ENCODE measurements at places on chromosomes 6 and 20. TPM values are rescaled to one million over a fixed set of nuclear protein-coding genes. Genes with fewer than 3 reads are reported as not detected.
A peak's percentile ranks its signal among the peaks of the same experiment; 100 is the strongest.

- ATAC-seq = no peak
These were observed 2.0 kb upstream of the FKBPL start for GRCh38 chr6:32132110-32132509.

- no peak for ATAC-seq
These were observed 10.1 kb upstream of the GMEB2 start for GRCh38 chr20:63636752-63637628.

DNA sequence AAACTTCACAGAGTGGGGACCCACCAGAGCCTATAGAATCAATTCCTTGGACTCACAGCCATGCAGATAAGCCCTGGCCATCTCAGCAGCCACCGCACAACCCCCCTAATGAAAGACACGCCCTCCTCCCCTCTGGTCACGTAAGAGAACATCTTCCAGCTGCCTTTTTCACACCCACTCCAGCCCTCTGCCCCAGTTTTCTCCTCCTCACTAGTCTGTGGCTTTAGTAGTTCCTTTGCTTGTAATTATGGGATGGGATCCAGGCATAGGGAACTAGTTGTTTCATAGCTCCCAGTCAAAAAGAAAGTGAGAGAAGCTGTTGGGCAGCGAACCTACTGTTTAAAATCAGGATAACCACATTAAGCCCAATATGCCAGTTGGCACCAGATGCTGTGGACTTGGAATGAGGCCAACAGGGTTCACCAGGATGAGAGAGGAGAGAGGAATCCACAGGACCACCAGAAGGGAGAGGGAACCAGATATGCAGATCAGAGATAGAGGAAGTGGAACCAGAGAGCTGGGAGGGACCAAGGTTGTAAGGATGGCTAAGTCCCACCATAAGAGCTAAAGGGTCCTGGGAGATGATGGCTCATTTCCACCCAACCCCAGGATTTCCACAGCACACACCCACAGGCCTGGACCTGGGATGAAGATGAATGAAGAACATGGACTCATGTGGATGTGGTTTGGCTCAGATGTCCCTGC is 9.0 kb upstream of the BTN3A1 start:
- no peak for ATAC-seq

GRCh38 chr20:24492031-24492607 is 22.7 kb downstream of the SYNDIG1 start:
- ATAC-seq = peak; percentile 40

DNA sequence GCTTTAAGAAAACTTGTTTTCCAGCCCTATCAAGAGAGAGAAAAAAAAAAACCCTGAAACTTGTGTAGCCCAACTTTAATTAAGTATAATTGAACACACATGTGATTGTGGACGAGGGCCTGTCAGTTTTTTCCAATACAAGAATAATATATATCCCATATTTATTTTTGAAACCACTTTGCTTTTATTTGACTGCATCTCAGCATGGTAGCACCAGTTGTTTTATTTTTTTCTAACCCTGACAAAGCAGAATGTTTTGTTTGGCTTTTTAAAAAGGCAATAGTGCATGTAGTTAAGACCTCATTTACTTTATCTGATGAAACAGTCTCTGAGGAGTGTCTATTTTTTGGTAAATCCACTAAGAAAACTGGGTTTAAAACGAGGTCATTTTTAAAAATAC is 257.7 kb downstream of the CDKAL1 start:
- no peak for ATAC-seq

Gene TNF
- total RNA-seq = not detected

Gene CTAGE9
- total RNA-seq = not detected

Gene LTA
- 0.76 TPM for total RNA-seq

Gene BPIFA1
- total RNA-seq = not detected
